ENCODE measurements at places on chromosomes 6 and 20. TPM values are rescaled to one million over a fixed set of nuclear protein-coding genes. Genes with fewer than 3 reads are reported as not detected.

DNA sequence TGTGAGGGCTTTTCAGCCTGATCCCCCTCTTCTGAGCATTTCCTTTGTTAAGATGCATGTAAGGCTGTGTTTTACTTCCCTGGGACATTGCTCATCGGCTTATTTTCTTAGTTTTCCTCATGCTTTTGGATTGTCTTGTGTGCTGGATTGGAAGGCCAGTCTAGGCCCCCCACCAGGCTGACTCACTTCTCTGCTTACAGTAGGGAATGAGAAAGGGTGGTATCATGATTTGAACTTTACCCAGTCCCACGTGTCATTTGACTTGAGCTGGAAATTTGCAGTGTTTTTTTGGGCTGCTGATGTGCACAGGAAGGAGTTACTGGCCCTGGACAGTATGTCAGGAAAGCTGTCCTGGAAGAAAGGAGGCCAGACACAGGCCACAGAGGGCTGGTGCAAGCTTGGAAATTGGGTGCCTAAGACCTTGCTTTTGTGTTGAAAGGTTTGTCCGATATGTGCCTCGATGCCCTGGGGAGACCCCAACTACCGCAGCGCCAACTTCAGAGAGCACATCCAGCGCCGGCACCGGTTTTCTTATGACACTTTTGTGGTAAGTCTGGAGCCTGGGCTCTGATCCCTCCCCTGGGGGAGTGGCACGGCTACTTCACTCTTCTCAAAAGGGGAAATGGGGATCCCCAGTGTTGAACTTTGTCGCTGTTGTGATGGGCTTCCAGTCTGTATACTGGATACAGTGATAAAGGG is 12.8 kb downstream of the RNF114 start:
- DNase-seq, result no peak

CD93 gene
- polyA plus RNA-seq, result not detected

CRISP2 gene
- not detected for polyA plus RNA-seq

STX11 gene
- 0.21 TPM for polyA plus RNA-seq

GRCh38 chr6:116954938-116955337 is 77.9 kb downstream of the RFX6 start:
- DNase-seq, result no peak

- DNase-seq, result no peak
Measured at GRCh38 chr6:26332074-26332387, 33.0 kb upstream of the BTN3A2 start.

TRDN gene
- polyA plus RNA-seq, result not detected

DNA sequence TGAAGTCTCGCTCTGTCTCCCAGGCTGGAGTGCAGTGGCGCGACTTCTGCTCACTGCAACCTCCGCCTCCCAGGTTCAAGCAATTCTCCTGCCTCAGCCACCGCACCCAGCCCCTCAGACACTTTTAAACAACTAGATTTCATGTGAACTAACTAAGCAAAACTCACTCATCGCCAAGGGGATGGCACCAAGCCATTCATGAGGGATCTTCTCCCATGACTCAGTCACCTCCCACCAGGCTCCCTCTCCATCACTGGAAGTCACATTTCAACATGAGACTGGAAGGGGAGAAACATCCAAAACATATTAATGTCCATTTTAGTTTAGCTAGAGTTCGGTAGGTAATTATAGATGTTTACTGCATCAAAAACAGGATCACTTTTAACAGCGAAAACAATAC is 95.9 kb upstream of the PRL start:
- DNase-seq, result no peak
